ENCODE measurements at places on chromosomes 6 and 20. TPM values are rescaled to one million over a fixed set of nuclear protein-coding genes. Genes with fewer than 3 reads are reported as not detected.

The SRMS gene
- total RNA-seq = not detected

The CCN6 gene
- total RNA-seq = not detected

The MCM3 gene
- total RNA-seq = 20.3 TPM

The RGS17 gene
- 81.2 TPM for total RNA-seq

The FAM135A gene
- 116 TPM for total RNA-seq

The WFDC10B gene
- not detected for total RNA-seq

The UNC5CL gene
- 0.23 TPM for total RNA-seq

The SPEF1 gene
- 5.1 TPM for total RNA-seq

Measured in diencephalon (tissue), 1 donor.